Sigmoid colon (tissue), 7 donors: ENCODE measurements at places on chromosomes 2 and 18. TPM values are rescaled to one million over a fixed set of nuclear protein-coding genes. Genes with fewer than 3 reads are reported as not detected.

DNA sequence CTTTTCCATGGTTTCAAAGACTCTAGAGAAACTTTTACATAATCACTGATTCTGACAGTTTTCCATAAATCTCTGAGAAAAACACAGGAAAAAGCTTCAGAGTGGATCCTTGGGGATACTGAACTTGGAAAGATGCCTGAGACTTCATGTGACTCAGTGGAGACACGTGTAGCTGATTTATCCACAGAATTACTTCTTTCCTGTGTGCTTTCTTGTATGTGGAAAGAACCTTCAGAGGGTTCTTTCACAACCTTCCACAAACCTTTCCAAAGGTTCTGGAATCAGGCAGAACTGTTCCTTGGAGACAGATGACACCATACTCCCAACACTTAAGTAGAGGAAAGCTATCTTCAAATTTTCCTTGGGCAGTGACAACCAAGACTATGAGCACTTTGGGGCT lies 207.2 kb downstream of the RND3 start:
- peak; percentile 76 for DNase-seq
- peaks cover 12% of the 10 kb centered on the region for H3K4me1 ChIP-seq
- H3K4me3 ChIP-seq, result no peak overlapping the region
- H3K27ac ChIP-seq, result peak overlapping the region; percentile 1

DNA sequence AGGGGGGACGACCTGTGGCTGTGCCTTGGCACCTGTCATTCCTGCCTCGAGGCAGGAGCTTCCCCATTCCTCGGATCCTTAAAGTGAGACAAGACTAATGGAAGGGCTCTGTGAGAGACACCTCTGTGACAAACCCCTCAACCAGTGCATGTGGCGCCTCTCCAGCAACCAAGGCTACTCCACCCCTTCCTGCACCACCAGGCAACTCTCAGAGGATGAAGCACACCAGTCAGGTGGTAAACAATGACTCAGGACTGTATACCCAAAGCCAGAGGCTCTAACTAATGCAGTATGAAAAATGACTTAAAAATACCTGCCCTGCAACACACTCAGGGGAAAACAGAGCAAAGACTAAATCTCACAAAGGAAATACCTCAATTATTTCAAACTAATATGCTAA lies 136.9 kb downstream of the UXS1 start:
- no peak for DNase-seq
- no peaks in the 10 kb centered on the region for H3K4me1 ChIP-seq
- no peak overlapping the region for H3K4me3 ChIP-seq
- no peaks in the 10 kb centered on the region for H3K27me3 ChIP-seq
- H3K36me3 ChIP-seq, result no peaks in the 10 kb centered on the region
- no peak overlapping the region for H3K27ac ChIP-seq

DNA sequence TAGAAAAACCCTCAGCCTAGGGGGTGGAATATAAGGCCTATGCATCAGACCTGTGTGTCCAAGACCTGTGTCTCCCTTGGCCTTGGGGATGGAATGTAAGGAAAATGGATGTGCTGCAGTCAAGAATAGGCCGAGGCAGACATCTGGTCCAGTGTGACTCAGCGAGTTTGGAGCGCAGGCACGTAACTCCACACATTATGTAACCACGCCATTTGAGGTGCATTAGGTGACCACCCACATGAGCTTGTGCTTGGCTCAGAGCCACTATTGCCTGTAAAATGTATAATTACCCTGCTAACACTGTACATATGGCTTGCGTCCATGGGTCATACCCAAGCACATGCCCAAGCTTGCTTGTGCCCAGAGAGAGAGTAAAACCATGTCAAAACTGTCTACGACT lies 580.9 kb upstream of the HNMT start:
- no peak overlapping the region for H3K4me3 ChIP-seq
- no peaks in the 10 kb centered on the region for H3K4me1 ChIP-seq
- no peaks in the 10 kb centered on the region for H3K27me3 ChIP-seq
- no peak overlapping the region for H3K27ac ChIP-seq
- H3K36me3 ChIP-seq, result no peaks in the 10 kb centered on the region

DNA sequence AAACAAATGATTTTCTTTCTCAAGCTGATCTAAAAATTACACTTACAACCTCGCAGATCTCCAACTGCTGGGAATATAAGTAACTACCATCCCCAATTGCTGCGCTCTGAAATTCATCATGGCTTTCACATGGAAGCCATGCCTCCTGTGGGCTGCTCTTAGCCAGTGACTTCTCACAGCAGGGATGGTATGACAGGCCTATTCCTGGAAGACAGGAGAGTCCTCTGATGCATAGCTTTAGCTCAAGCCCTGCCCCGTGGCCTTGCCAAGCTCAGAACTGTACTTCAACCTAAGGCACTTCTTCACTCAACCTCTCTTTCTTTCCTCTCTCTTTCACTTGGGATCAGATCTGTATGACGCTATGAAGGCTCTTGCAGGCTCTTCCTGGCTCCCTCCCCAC lies 12.6 kb upstream of the ELAC1 start:
- no peak for DNase-seq
- no peaks in the 10 kb centered on the region for H3K4me1 ChIP-seq
- no peaks in the 10 kb centered on the region for H3K27me3 ChIP-seq
- no peaks in the 10 kb centered on the region for H3K36me3 ChIP-seq

DNA sequence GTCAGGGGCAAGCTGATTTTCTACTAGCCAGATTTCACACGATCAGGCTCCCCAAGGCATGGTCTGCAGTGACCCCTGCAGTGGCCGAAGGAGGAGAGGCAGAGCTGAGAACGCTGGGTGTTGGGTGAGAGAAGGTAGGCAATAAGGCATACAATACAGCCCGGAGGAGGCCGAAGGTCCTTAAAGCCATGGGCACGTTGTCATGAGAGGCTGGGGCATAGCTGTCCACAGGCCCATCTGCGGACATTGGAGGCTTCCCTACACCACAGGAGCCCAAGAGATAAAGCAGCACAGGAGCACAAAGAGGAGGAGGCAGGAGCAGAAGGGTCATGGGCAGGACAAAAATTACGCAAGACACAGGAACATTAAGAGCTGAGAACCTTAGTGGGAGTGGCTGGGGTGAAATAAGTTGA lies 16.7 kb upstream of the BZW1 start:
- H3K27ac ChIP-seq, result no peak overlapping the region
- peak; percentile 68 for DNase-seq
- H3K4me1 ChIP-seq, result no peaks in the 10 kb centered on the region
- no peaks in the 10 kb centered on the region for H3K27me3 ChIP-seq
- no peak overlapping the region for H3K4me3 ChIP-seq
- no peaks in the 10 kb centered on the region for H3K36me3 ChIP-seq

GRCh38 chr18:55588870-55589595 lies 1.0 kb upstream of the TCF4 start:
- H3K4me1 ChIP-seq, result peaks cover 17% of the 10 kb centered on the region
- H3K27me3 ChIP-seq, result no peaks in the 10 kb centered on the region
- no peaks in the 10 kb centered on the region for H3K36me3 ChIP-seq
- no peak for DNase-seq
- H3K4me3 ChIP-seq, result peak overlapping the region; percentile 75

GRCh38 chr2:64203858-64204632 lies 59.8 kb upstream of the PELI1 start:
- no peaks in the 10 kb centered on the region for H3K27me3 ChIP-seq
- H3K36me3 ChIP-seq, result no peaks in the 10 kb centered on the region
- peak; percentile 73 for DNase-seq
- H3K4me3 ChIP-seq, result peak overlapping the region; percentile 21
- peaks cover 32% of the 10 kb centered on the region for H3K4me1 ChIP-seq

- H3K27me3 ChIP-seq, result no peaks in the 10 kb centered on the region
- no peak overlapping the region for H3K4me3 ChIP-seq
- no peak overlapping the region for H3K27ac ChIP-seq
- DNase-seq, result no peak
Measured at GRCh38 chr2:152477347-152478092, 142.5 kb downstream of the FMNL2 start.

GRCh38 chr2:10844097-10844496 lies 31.5 kb upstream of the PDIA6 start:
- peak overlapping the region; percentile 3 for H3K4me3 ChIP-seq
- no peaks in the 10 kb centered on the region for H3K27me3 ChIP-seq
- peak overlapping the region; percentile 79 for H3K27ac ChIP-seq

GRCh38 chr2:97693476-97693875 lies 19.9 kb upstream of the ZAP70 start:
- H3K36me3 ChIP-seq, result no peaks in the 10 kb centered on the region
- H3K4me3 ChIP-seq, result no peak overlapping the region
- no peak for DNase-seq
- peaks cover 4% of the 10 kb centered on the region for H3K4me1 ChIP-seq

DNA sequence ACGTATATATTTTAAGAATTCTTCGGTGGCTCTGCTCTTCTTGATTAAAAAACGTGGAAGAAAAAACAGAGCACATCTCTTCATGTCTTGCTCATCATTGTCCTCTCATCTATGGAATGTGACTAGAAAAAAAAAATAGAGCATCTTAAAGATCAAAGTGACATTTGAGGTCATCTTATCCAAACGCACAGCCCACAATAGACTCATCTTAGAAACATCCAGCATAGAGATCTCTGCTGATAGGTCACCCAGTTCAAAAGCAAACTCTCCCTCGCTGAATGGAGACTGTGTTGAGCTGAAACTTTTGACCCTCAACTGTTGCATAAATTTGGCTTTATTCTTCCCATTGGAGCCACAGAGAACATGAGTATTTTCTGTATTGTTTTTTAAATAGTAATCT lies 65.2 kb downstream of the CMPK2 start:
- H3K4me1 ChIP-seq, result no peaks in the 10 kb centered on the region
- H3K27me3 ChIP-seq, result no peaks in the 10 kb centered on the region
- H3K27ac ChIP-seq, result no peak overlapping the region
- no peak overlapping the region for H3K4me3 ChIP-seq

DNA sequence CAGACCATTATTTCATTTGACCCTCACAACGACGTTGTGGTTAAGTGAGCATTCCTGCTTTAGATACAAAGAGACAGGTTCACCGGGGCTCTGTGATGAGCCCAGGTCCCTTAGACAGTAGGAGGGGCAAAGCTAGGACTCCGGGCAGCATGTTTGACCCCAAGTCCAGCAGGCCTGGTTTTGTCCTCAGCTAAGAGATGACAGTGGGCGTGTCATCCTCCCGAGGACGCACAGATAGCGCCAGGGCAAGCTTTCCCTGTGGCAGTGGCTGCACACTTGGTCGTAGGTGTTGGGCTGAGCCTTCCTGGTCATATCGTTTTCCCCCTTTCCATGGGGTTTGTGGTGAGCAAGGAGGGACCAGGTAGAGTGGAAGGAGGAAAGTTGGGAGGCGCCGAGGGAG lies 76.3 kb downstream of the MTCL1 start:
- H3K4me1 ChIP-seq, result peaks cover 18% of the 10 kb centered on the region
- no peak for DNase-seq
- no peaks in the 10 kb centered on the region for H3K27me3 ChIP-seq
- peaks cover 30% of the 10 kb centered on the region for H3K36me3 ChIP-seq

- H3K27ac ChIP-seq, result no peak overlapping the region
- no peaks in the 10 kb centered on the region for H3K36me3 ChIP-seq
- no peak for DNase-seq
- no peaks in the 10 kb centered on the region for H3K27me3 ChIP-seq
Measured at GRCh38 chr2:210072493-210072892, 70.1 kb downstream of the RPE start.

DNA sequence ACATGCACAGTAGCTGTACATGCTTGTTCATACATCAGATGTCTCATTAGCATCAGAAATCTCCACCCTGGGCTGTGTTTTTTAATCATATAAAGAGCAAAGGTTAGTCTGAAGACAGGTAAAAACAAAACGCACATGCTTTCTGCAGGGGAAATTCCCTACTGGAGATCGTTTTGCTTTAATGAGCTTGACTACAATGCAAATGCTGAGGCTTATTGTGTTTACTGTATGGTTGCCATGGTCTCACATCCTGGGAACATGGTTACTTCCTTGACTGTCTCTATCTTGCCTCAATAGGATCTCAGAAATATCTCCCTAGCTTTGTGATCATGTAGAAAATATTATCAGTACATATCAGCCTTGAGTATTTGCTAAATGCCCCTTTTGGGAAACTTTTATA lies 336.5 kb upstream of the TFPI start:
- H3K36me3 ChIP-seq, result no peaks in the 10 kb centered on the region
- no peak overlapping the region for H3K27ac ChIP-seq
- no peak for DNase-seq
- no peaks in the 10 kb centered on the region for H3K4me1 ChIP-seq
- H3K27me3 ChIP-seq, result no peaks in the 10 kb centered on the region

- H3K4me3 ChIP-seq, result no peak overlapping the region
- peak overlapping the region; percentile 74 for H3K27ac ChIP-seq
- no peaks in the 10 kb centered on the region for H3K27me3 ChIP-seq
- DNase-seq, result no peak
- H3K4me1 ChIP-seq, result peaks cover 32% of the 10 kb centered on the region
- no peaks in the 10 kb centered on the region for H3K36me3 ChIP-seq
Measured at GRCh38 chr2:39379643-39380524, 57.2 kb downstream of the MAP4K3 start.

DNA sequence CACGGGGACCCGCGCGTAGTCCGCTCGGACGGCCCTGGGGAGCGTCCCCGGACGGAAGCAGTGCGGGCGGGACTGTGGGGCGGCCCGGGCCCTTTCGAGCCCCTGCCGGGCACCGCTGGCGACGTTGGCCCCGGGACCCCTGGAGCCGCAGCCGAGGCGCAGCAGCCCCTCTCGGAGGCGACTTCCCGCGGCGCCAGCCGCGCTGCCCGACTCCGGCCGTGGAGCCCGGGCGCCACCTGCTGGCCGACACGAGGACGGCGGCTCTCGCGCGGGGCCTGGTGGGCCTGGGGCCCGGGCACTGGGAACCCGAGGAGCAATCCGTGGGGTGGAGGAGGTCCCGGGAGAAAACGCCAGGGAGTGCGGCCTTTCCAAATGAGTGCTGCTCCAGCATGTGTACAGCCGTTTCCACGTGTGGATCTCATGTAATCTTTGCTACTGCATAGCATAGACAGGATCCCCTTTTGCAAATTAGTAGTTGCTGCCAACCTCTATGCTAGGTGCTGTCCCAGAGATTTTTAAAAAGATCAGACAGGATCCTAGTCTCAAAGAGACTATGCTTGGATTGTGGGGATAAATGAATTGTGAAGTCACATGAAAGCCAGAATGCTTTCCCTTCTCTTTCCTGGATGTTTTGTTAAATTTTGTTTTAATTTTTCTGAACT lies 4.0 kb downstream of the ID2 start:
- H3K4me1 ChIP-seq, result peaks cover 15% of the 10 kb centered on the region
- peak; percentile 85 for DNase-seq
- H3K36me3 ChIP-seq, result no peaks in the 10 kb centered on the region
- peak overlapping the region; percentile 90 for H3K27ac ChIP-seq
- peak overlapping the region; percentile 96 for H3K4me3 ChIP-seq

- no peaks in the 10 kb centered on the region for H3K27me3 ChIP-seq
- no peaks in the 10 kb centered on the region for H3K4me1 ChIP-seq
- no peak for DNase-seq
- no peaks in the 10 kb centered on the region for H3K36me3 ChIP-seq
- H3K27ac ChIP-seq, result no peak overlapping the region
Measured at GRCh38 chr2:173513107-173513727, 158.5 kb downstream of the CDCA7 start.

GRCh38 chr2:105626966-105627340 lies 117.8 kb upstream of the NCK2 start:
- DNase-seq, result no peak
- H3K27me3 ChIP-seq, result peaks cover 3% of the 10 kb centered on the region
- H3K4me1 ChIP-seq, result no peaks in the 10 kb centered on the region
- H3K27ac ChIP-seq, result no peak overlapping the region

Gene B3GNT2
- 25.8 TPM for total RNA-seq

Gene HOXD3
- total RNA-seq, result 0.68 TPM

Gene EFR3B
- 0.49 TPM for total RNA-seq

Gene CCDC150
- not detected for total RNA-seq

Gene REG1B
- not detected for total RNA-seq

Gene DNAJC5G
- total RNA-seq, result 0.71 TPM

Gene SLC40A1
- total RNA-seq, result 34.9 TPM

Gene POLE4
- total RNA-seq, result 26.7 TPM

Gene REG3A
- not detected for total RNA-seq

Gene C2orf80
- total RNA-seq, result not detected

Gene ABCA12
- total RNA-seq, result 0.66 TPM
